Peyer's patch (tissue), 4 donors: ENCODE measurements at places on chromosomes 1 and 21. TPM values are rescaled to one million over a fixed set of nuclear protein-coding genes. Genes with fewer than 3 reads are reported as not detected.

Gene SPRR2G
- not detected for total RNA-seq

Gene CCDC27
- total RNA-seq: not detected

Gene ERICH3
- total RNA-seq: not detected

Gene BARHL2
- total RNA-seq: not detected

Gene NBPF10
- total RNA-seq: 2.1 TPM

DNA sequence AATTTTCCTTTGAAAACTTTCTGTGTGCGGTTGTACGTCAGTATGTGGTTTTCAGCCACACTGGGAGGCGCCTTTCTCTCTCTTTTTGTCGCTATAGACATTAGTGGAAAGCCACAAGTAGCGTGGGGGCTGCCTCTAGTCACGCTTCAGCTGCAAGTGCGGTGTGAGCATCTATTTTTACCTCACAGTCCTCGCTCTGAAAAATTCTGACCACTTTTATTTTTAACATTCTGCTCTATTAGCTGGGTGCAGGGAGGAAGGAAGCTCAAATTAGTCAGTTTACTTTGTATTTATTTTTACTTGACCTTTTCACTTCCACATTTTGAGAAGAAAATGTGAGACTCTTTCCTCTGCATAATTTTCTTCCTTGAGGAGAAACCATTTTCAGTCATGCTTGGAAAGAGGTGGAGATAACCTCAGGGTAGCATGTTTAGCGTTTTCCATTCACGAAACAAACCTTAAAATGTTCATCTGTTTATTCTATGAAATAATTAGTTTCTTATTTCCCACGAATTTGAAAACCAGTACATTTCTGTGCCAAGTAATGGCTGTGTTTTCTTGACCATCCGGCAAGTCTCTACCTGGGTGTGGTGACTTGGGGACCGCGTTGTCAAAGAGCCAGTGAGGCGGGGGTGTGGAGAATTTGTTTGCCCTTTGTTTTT is 35.6 kb downstream of the ADARB1 start:
- H3K27me3 ChIP-seq: no peaks in the 10 kb centered on the region
- DNase-seq: no peak
- H3K27ac ChIP-seq: peak overlapping the region; percentile 1
- H3K36me3 ChIP-seq: no peaks in the 10 kb centered on the region
- no peaks in the 10 kb centered on the region for H3K4me1 ChIP-seq
- H3K4me3 ChIP-seq: no peak overlapping the region

Gene LEPROT
- 19.8 TPM for total RNA-seq
